ENCODE measurements at places on chromosomes 2 and 18.

DNA sequence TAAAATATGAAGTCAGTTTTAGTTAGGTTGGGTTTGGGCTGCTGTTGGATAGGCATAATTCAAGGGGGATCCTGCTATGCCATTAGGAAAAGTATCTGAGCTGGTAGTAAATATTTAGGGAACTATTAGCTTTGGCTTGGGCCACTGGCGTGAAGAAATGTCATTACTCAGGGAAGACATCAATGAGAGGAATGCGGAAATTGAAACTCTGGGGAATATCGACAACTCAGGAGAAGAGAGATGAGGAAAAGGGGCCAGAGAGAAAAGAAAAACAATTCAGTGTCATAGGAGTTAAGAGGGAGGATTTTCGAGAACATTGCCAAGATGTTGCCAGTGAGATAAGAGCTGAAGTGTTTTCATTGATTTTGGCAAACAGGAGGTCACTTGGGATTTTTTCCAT, 149.7 kb upstream of the PARD3B start:
- no peak for DNase-seq

DNA sequence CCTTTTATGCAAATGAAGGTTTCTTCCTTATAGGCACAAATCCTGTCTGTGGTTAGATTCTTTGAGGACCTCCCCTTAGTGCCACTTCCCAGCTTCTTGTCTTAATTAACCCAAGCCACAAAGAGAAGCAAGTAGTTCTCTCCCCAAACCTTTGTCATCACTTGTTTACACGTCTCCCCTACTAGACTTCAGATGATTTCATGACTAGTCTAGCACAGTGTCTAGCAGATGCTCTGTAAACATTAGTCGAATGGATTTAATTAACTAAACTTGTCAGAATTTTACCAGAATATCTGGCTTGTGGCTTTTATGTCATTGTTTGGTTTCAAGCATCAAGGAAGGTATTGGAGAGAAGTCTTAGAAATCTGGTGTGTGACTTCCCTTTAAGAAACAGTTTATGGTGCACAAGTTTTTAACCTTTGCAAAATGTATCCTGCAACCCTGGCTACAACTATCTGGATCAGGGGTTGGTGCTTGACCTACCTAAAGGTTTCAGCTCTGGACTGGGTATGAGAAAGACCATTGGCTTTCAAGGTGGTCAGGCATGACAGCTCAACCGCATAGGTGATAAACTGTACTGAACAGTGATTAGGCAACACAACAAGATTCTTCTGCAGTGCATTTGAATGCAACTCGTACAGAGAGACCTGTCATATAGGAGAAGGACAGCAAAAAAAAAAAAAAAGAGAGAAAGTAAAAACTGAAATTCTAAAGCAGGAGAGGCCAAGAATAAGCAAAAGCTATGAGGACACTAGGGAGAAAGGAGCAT, 93.2 kb upstream of the CCDC150 start:
- DNase-seq, result no peak

- peak; percentile 11 for DNase-seq
These were observed 97.4 kb downstream of the ADD2 start for GRCh38 chr2:70670626-70671025.

- no peak for DNase-seq
These were observed 102.9 kb downstream of the TANC1 start for GRCh38 chr2:159071190-159071915.

DNA sequence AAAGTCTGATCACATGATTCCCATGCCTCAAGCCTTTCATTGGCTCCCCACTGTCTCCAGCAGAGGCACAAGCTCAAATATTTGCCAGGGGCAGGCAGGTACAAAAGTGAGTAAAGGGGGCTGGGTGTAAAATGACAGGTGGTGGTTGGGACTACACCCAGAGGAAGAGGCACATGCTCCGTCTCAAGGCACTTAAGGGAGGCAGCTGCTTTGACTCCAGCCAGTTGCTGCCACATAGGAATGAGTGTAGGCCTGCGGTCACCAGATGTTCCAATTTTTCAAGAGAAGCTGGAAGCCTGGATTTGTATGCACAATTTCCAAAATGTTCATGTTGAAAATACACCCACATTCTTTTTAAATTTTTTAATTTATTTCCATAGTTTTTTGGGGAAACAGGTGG, 164.4 kb downstream of the UPP2 start:
- DNase-seq, result no peak

- DNase-seq, result peak; percentile 22
These were observed 38.6 kb downstream of the RAMP1 start for GRCh38 chr2:237898057-237898414.

GRCh38 chr18:12162786-12163185, 69.1 kb downstream of the ANKRD62 start:
- DNase-seq, result no peak

DNA sequence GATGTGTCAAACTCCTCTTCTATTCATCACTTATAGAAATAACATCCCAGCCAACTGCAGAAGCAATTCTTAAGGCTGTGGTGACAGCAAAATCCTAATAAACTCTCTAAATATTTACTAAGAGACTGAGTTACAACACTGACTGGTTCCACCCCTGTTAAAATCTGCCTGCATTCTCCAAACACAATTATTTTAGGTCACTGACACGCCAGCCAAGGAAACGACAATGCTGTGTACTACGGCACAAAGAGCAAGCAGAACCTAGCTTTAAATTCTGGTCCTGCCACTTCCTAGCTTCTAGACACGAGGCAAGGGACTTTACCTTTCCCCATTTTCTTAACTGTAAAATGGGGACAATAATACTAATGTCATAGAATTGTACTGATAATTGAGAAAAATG, 4.1 kb downstream of the CYRIA start:
- DNase-seq, result no peak

All from endodermal cell (in vitro differentiated cells).